ENCODE measurements at places on chromosomes 2 and 18.

DNA sequence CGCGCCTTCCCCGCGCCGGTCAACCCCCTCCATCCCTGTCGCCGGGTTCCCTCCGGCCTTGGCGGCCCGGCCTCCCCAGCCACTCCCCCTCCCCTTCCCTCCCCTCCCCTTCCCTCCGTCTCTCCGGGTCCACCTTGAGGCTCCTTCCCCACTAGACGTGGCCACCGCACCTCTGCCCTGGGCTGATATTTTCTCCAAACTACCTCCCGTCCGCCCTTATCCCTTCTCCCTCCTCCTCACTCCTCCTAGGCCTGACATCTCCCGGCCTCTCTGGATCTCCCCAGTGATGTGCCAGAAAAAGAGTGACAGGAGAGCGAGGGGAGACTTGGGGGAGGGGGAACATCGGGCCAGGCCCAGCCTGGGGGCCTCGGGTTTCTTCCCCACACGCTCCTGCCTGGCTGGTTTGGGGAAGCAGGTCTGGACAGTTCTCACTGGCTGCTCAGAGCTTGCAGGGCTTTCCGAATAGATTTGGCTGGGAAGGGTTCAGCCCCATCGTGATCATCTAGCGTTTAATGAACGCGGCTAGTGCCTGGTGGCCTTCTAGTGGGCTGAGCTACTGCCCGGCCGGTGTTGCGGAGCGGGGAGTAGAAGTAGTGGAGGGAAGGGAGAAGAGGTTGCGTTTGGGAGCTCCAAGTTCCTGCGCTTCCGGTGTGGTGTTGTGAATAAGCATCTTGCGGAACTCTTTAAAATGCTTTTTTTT, 641 bp downstream of the MAPRE3 start:
- DNase-seq, result peak; percentile 64

GRCh38 chr2:123035541-123035940, 989.5 kb upstream of the CNTNAP5 start:
- no peak for DNase-seq

GRCh38 chr2:147632198-147632597, 212.6 kb upstream of the ACVR2A start:
- no peak for DNase-seq

DNA sequence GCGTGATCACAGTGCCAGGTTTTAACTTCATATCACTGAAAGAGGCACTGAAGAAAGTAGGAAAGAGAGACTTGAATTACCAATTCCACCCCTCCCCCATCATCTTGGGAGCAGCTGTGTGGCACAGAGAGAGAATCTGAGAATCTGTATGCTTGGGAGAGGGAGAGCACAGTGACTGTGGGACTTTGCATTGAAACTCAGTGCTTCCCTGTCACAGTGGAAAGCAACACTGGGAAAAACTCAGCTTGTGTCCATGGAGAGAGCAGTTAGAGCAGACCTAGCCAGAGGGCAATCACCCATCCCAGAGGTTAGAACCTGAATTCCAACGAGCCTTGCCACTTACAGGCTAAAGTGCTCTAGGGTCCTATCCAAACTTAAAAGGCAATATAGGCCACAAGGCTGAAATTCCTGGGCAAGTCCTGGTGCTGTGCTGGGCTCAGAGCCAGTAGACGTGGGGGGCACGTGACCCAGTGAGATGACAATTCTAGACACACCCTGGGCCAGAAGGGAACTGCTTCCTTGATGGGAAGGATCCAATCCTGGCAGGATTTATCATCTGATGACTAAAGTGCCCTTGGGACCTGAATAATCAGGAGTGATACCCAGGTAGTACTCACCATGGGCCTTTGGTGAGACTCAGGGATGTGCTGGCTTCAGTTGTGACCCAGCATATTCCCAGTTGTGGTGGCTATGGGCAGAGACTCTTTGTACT, 15.5 kb upstream of the ABCB11 start:
- no peak for DNase-seq

DNA sequence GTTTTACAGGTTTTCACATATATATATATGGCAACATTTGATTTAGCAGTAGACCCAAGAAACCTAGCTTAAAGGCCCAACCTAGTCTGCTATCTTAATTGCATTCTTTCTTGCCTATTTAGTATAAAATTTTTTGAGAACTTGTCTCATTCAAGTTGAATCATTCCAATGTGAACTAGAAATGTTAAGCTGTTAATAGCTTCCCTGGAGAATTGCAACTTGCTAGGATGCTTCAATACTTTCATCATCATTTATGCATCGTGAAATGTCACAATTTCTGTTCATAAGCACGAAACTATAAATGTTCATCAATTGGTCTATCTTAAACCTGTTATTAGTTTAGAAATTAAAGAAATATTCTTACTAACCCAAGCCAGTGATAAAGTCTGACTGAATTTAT, 217.6 kb downstream of the BABAM2 start:
- DNase-seq, result no peak

- DNase-seq, result peak; percentile 89
Measured at GRCh38 chr2:60945341-60945740, 64.0 kb downstream of the REL start.

DNA sequence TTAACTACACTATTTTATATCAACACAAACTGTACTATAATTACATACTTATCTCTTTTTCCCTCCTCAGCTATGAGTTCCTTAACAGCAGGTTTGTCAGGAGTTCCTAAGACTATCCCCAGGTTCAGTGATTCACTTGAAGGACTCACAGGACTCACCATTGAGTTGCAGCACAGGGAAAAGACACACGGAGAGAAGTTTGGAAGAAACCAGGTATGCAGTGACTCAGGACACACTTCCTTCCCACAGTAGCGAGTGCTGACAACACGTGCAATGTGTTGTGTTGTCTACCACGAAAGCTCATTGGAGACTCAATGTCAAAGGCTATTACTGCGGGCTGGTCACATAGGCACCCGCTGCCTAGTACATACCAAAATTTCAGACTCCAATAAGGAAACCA, 32.0 kb downstream of the MGAT4A start:
- no peak for DNase-seq

DNA sequence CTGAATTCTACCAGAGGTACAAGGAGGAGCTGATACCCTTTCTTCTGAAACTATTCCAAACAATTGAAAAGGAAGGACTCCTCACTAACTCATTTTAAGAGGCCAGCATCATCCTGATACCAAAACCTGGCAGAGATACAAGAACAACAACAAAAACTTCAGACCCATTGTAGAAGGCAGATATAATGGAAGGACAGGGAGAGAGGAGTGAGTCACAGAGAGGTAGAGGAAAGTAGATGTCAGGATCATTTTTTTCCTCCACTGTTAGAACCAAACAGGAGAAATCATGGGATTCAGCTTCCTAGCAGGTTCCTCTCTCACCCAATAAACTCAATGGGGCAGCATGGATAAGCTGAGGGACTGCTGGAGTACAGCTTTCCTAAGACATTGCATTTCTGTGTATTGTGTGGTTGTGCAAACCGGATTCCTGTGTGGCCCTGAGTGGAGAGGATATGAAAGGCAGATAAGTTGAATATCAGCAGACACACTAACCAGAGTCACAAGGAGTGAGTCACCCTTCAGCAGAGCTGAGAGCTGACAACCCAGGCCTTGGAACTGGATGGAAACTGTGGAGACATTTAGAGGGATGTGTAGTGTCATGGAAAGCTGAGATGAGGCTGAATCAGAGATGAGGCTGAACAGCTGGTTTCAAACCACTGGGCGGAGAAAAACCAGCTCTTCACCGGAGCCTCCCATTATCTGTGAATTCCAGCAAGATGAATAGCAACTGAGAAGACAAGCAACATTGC, 60.9 kb upstream of the MMADHC start:
- DNase-seq, result no peak

GRCh38 chr2:196951973-196952372, 25.5 kb upstream of the PGAP1 start:
- peak; percentile 12 for DNase-seq

DNA sequence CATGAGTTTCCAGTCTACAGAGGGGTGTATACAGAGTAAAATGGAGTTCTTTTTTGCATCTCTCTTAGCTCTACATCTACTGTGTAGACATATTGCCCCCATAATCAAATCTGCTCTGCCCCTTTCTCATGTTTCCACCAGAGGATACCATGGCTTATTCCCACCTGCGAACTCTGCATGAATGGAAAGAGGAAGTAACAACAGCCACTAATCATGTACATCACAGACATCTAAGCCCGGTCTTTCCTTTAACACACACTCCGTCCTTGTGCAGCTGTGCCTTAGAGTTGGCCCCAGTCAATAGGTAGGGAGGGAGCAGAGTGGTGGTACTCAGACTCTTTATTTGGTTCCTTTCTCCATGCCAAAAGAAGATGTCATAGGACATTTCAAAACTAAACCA, 147.3 kb upstream of the NRP2 start:
- DNase-seq, result no peak

DNA sequence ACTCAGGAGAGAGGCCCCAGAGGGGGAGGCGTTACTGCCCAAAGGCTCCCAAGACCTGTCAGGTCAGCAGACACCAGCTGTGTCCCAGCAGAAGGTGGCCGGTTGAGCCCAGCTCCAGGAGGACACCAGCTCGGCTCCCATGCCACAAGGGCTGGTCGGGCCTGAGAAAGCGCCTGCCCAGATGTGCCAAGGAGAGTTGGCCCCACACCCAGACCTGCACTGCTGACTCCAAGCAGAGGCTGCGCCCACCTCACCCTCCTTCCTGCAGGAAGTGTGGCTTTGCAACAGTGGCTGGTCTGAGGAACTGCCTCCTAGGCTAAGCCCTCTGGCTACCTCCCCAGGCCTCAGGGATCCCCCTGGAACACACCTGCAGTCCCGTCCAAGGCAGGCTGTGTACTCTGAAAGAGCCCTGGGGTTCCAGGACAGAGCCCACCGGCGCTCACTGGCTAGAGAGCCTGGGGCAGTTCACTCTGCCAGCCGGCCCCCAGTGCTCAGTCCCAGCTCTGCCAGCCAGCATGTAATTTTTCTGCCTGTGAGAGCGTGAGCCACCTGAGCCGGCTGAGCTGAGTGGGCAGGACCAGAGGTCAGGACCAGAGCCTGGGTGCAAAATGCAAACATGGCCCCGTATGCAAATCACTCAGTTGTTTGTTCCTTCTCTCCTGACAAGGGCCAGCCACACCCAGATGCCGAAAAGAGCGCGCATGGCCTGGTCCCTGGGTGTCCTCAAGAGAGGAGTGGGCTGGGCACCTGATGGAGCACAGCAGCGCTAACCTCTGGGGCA, 36.9 kb upstream of the PTMA start:
- no peak for DNase-seq

DNA sequence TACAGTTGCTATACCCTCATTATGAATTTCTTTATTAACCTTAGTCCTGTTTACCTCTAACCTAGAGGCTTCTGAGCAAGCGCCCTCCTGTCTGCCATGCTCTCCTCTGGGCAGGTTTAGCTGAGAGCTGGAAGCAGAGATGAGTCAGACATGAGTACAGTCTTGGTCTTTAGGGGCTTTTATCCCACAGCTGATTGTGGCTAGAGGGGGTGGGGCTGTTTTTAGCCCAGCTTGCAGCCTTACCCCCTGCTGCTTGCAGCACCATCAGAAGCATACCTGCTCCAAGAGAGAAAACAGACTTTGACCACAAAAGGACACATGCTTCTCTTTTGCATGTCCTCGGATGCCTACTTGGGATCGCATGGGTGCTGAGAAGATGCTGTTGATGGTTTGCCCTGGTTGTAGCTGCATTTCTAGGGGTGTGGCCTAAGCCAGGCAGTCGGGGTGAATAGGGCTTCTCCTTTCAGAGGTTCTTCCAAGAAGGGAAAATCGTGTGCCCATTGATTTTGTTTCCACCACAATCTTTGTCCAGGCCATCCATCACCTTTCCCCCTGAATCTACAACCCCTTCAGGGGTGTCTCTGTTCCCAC, 115.0 kb upstream of the LGALSL start:
- DNase-seq, result peak; percentile 52

GRCh38 chr2:69588403-69588802, 55.1 kb downstream of the AAK1 start:
- DNase-seq, result no peak

Data from NCI-H82 (cell line).